Stimulated activated CD8-positive, alpha-beta memory T cell treated with anti-CD3 and anti-CD28 coated beads, Interleukin-15, amount 100 ng/mL, for 4 hours (primary cell): ENCODE measurements at places on chromosomes 12 and 14.

- no peak for DNase-seq
Observed at GRCh38 chr12:54127538-54128259, 61.1 kb downstream of the SMUG1 start.

GRCh38 chr12:3125674-3126073 is 48.5 kb downstream of the TSPAN9 start:
- DNase-seq: no peak

- no peak for DNase-seq
Observed at GRCh38 chr12:108821407-108822397, 35.7 kb downstream of the SSH1 start.

DNA sequence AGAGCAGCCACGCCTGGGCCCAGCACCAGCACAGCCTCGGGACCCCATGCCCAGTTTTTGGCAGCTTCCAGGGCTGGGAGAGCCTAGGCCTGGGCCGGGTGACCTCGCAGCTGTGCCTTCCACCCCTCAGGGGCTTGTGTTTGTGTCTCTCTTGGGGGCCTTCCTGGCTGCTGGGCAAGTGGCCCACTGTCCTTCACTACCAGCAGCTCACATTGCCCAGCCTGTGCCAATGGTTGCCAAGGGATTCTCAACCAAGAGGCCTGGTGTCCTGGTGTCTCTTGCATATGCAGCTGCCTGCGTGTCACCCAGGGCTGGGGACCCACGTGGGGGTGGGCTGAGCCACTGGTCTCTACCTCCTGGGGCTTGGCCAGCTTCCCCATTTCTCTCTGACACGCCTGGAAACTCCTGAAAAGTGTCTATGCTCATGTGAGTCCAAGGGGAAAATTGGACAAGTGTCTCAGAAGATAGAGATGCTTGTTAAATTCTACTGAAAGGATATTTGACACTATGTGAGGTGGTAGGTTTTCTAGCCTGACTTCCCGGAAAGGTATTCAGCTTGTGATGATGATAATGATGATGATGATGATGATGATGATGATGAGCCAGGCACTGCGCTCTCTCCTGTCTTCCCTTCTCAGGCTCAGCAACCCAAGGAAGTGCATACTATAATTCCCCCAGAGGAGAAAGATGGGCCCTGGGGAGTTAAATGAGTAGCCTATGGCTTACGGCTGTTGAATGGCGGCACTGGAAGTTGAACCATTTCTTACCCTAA is 48.8 kb upstream of the ESRRB start:
- no peak for DNase-seq

- no peak for DNase-seq
Observed at GRCh38 chr14:97336816-97337215, 539.6 kb downstream of the VRK1 start.

GRCh38 chr14:95173518-95173917 is 16.2 kb upstream of the DICER1 start:
- no peak for DNase-seq
